ENCODE measurements at places on chromosomes 16 and 17.

GRCh38 chr16:89855986-89856385 lies 17.4 kb upstream of the TCF25 start:
- DNase-seq = no peak

DNA sequence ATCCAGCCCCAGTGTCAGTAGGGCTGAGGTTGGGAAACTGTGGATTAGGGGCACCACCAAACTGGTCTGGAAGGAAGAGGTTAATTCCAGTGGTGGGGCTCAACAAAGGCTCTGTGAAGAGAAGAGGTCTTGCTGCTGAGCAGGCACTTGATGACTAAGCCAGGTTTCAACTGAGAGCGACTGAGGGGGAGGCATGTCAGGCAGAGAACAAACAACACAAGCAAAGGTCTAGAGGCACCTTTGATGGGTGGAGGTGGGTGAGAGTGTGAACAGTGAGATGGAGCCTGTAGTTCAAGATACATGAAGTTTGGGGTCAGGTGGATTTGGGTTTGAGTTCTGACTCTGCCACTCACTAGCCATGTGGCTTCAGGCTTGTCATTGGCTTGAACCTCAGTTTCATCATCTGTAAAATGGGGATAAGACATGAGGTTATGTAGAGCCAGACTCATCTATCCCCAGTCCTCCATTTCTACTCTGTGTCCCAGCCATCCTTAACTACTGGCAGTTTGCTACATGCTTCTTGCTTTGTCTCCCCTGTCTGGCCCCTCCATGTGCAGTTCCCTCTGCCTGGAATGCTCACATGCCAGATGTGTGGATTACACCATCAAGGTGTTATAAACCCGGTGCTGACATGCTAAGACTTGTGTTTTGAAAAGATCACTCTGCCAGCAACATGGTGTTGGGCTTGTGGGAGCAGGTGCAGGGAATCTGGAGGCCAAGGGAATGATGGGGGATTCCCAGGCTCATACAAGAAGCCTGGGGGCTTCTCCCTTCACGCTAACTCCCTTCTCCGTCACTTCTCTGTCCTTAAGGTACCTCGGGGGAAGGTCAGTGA lies 3.0 kb upstream of the RMI2 start:
- no peak for DNase-seq

DNA sequence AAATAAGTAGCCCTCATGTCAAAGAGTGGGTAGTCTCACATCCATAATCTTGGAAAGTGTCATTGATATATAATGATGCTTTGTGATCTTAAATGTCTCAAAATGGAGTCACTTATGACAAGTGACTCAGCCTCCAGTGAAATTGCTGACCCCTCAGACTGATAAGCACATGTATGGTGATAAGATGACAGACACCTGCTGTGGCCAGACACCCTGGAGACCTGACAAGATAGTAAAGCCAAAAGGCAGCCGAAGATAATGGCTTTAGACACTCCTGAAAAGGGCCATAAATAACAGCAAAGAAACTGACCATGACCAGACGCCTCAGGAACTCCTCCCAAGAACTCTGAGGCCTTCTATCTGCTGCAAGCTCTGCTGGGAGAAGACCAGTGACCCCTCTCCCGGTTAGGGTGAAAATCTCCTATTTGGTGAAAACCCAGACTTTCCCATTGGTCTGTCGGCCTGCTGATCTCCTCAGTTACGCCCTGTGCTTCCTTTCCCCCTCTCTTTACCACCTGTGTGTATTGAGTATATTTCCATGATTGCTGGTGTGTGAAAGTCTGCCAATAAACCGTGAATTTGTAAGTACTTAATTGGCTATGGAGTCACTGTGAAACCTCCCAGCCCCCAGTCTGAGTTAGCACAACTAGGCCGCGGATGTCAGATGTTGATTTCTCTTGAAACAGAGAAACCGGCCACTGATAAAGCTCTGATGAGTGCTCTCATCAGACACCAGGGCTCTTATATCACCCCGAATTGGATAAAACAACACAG lies 226.7 kb upstream of the MYOCD start:
- no peak for DNase-seq

DNA sequence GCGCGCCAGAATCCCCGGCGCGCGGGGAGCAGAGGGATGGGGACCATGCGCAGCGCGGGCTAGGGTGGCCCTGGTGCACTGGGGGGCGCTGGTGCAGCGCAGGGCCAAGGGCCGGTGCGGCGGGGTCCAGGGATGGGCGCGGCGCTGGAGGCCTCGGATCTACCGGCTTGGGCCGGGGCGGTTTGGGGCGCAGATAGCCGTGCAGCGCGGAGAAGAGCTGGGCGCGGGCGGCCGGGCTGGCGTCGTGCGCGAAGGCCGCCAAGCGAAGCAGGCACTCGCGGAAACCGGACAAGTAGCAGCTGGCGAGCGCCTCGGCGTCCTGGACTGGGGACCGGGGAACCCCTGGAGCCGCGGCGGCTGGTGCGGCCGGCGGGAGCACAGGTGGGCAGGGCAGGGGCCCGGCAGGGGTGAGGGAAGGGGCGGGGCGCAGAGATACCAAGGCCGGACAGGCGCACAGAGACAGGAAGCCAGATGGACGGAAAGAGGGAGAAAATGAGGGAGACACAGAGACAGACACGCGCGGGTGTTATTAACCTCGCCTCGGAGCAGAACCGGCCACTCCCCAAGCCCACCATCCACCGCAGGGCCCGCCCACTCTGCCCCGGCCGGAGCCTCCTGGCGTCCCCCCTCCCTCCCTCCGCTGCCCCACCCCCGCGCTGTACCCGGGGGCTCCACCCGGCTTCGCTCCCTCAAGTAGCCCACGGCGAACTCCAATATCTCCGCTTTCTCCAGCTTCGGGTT lies 2.1 kb downstream of the HES7 start:
- DNase-seq = no peak

DNA sequence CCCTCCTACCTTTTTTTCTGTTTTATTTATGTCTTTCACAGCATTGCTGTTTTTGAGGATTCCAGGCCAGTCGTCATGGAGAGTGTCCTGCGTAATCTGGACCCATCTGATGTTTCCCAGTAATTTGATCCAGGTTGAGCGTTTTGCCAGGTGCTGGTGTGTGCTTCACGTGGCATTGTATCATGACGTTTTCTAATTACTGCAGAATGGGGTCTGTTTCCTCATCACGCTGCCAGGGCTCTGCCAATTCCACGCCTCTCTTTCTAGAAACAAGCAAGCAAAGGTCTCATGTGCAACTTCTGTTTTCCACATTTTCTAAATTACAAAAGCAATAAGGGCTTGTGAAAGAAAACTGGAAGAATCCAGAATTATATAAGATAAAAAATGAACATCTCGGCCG lies 28.3 kb upstream of the BHLHA9 start:
- DNase-seq = no peak

DNA sequence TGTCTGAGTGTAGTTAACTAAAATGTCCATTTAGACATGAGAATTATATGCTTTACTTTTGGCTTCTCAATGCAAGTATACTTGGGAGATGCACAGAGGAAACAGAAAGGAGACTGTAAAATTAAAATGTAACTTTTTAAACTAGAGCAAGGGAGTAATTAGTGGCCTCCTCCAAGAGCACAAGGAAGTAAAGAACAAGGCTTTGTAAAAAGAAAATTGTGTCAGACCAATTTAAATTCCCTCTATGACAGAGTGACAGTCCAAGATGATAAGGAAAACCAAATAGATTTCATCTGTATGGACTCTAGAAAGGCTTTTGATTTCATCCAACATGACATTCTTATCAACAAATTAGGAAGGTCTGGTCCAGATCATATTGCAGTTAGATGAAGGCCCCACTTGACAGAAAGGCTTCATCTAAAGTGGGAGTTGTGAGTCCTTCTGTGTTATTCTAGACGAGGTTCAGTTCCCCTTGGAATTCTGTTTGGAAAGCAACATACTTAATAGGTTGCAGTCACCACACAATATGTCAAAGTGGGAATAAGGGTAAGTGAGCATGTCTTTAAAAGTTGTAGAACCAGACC lies 6.5 kb upstream of the CAPNS2 start:
- no peak for DNase-seq

DNA sequence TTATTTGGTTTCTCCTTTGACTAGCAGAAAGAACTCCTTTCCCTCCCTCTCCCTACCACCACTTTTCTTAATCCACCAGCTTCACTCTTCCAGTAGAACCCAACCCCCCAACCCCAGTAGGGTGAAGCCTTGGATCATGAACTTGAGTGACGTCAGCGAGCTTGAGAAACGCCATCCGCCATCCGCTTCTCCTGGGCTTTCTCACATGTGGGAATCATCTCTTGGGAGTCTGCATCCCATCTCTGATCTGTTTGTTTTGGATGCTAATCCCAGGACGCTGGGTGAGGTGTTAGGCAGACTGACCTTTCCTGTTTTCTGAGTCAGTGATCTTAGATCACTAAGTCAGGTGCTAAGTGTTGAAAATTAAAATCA lies 16.0 kb upstream of the SOX9 start:
- no peak for DNase-seq

GRCh38 chr16:66515596-66516508 lies 34.1 kb downstream of the TK2 start:
- DNase-seq = no peak

GRCh38 chr17:81923302-81924260 lies 4.0 kb downstream of the MAFG start:
- no peak for DNase-seq

DNA sequence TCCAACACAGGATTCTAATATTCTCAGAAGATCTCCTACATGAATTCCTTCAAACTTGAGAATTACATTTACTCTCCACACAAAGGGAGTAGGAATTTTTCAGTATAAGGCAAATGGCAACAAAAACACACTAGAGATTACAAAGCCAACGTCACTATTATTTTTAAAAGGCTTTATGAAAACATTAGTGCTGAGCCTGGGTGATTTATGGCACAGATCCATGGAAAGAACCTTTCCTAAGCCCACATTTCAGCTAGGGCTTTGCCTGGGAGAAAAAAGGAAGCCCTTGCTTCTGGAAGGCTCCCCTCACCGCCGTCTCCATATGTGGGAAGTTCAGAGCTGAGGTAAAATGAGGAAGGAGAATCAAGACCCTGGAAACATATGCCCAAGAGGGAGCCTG lies 499.4 kb upstream of the HSBP1 start:
- no peak for DNase-seq

- no peak for DNase-seq
These were observed 28.5 kb downstream of the IL21R start for GRCh38 chr16:27430512-27430911.

- no peak for DNase-seq
These were observed 4.3 kb upstream of the ATP1B2 start for GRCh38 chr17:7646457-7646856.

DNA sequence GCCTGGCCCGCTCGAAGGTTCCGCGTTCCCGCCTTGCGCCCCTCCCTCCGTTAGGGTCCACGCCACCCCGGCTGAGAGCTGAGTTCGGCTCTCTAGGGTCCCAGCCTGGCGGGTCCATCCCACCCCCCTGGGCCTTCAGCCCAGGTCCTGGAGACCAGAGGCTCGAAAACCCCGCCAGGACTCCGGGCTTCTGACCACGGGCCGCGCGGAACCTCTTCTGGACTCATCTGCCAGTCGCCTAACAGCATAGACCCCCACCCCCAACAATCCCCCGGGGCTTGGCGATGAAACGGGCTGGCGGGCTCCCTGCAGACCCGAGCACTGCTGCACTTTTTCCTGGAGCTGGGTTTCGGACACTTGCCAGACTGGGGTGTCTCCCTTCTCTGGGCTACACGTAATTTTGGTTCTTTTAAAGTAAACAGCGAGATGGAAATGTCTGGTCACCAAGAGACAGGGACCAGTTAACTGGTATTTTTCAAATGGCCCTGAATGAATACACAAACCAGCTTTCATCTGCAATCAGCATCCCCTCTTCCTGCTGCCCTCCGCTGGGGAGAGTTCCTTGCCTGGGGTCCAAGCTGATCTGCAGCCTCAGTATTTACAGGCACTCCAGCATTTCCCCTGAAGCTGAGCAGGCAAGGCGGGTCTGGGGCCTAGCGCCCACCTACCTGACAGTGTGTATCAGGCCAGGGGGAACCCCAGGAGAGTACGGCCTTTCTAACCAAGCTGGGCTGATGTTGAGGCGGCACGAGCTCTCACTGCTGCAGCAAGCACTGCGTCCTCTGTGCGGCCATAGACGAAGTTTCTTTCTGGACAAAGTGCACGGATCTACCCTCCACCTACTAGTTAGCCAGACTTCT lies 639 bp upstream of the TRIM65 start:
- no peak for DNase-seq

DNA sequence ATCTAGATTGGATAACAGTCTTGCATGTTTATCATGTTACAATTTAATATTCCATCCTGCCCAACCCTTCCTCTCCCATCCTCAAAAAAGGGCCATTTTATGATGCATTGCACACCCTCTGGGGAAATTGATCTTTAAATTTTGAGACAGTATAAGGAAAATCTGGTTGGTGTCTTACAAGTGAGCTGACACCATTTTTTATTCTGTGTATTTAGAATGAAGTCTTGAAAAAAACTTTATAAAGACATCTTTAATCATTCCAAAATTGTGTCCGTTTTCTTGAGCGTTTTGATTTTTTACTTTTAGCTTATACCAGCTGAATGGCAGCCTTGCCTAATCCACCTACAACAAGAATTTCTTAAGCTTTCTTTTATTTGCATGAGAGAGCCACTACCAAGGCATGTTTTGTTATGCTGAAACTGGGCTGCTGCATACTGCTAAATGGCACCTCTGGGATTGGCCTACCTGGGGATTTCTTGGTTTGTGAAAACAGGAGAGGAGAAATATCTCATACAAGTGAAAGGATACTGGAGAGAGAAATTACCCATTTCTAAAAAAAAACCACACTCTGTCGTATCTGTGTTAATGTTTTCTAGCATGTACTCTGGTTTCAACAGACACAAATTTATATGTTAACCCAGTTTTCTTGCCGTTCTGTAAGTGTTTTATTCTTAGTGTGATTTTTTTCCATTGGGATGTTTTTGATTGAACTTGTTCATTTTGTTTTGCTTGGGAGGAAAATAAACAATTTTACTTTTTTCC lies 52.2 kb downstream of the TUBD1 start:
- DNase-seq = no peak

- no peak for DNase-seq
These were observed 4.6 kb upstream of the HSD3B7 start for GRCh38 chr16:30980434-30980833.

- DNase-seq = no peak
These were observed 19.5 kb downstream of the IRF8 start for GRCh38 chr16:85918436-85918835.

GRCh38 chr16:18984435-18985005 lies 786 bp downstream of the TMC7 start:
- DNase-seq = no peak

Measured in esophagus squamous epithelium (tissue), 5 donors.